ENCODE measurements at places on chromosomes 16 and 17.

GRCh38 chr16:30185683-30186421 lies 2.5 kb downstream of the CORO1A start:
- H3K4me1 ChIP-seq: peaks cover 28% of the 10 kb centered on the region
- H3K4me3 ChIP-seq: peak overlapping the region; percentile 98
- peak; percentile 96 for DNase-seq
- H3K27ac ChIP-seq: peak overlapping the region; percentile 99
- no peaks in the 10 kb centered on the region for H3K27me3 ChIP-seq

DNA sequence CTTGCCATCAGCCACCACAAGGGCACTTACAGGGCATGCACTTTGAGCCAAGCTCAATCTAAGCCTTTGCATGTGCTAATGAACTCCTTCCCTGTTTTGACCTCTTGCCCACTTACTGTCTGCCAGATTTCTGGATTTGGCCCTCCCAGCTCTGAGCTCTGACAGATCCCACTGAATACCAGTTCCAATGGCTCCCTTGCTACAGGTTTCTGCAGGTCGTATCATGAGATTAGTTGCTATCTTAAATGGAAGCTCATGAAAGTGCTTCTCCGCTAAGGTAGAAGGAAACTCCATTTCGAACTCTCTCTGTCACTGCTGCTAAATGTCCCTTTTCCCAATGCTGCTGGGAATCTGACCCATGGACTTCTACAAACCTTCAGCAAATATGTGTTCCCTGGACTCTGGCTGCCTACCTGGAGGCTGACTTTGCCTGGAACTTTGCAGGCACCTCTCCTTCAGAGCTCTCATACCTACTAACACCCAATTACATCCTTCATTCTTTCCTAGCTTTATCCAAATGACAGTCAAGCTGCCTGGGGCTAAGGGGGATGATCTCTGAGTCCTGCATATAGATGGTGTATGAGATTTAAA lies 23.5 kb upstream of the TOB1 start:
- no peak for DNase-seq
- H3K4me1 ChIP-seq: peaks cover 12% of the 10 kb centered on the region
- H3K4me3 ChIP-seq: no peak overlapping the region
- H3K27me3 ChIP-seq: peaks cover 23% of the 10 kb centered on the region
- no peaks in the 10 kb centered on the region for H3K36me3 ChIP-seq

DNA sequence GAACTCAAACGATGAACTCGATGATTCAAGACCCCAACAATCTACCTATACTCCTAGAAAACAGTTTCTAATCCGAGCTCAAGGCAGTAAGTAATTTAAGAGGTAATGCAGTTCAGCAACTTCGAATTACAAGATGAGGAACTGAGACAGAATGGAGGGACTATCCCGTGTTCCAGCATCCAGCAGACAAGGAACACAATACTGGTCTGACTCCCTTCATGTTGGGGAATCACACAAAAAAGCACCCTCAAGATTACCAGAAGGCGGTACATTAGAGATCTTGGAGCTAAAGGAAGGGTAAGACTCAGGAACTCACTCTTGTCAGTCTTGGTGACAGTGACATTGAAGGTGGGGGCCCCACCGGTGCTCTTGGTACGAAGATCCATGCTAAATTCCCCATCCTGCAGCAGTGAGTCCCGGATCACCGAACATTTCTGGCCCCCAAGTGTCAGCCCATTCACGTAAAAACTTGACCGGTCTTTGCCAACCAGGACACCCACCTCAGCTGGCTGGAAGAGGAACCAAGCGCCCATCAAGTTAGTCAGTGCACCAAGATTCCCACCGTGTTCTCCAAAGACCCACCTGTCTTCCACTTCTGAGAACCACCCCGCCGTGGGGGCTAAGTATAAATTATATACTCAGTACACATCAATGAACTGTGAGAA lies 1.9 kb downstream of the PFN1 start:
- peak overlapping the region; percentile 97 for H3K4me3 ChIP-seq
- H3K27ac ChIP-seq: peak overlapping the region; percentile 88
- H3K4me1 ChIP-seq: peaks cover 56% of the 10 kb centered on the region
- H3K27me3 ChIP-seq: no peaks in the 10 kb centered on the region
- H3K36me3 ChIP-seq: peaks cover 66% of the 10 kb centered on the region

GRCh38 chr16:86631444-86631843 lies 53.1 kb downstream of the FOXL1 start:
- H3K27me3 ChIP-seq: peaks cover 4% of the 10 kb centered on the region
- H3K36me3 ChIP-seq: no peaks in the 10 kb centered on the region
- DNase-seq: no peak
